ENCODE measurements at places on chromosomes 11 and 22. TPM values are rescaled to one million over a fixed set of nuclear protein-coding genes. Genes with fewer than 3 reads are reported as not detected.

Gene SLC5A1
- total RNA-seq: not detected

Gene SYT12
- total RNA-seq: 0.08 TPM

Gene MRGPRX4
- total RNA-seq: not detected

Gene MMP27
- total RNA-seq: not detected

Gene POLD3
- 18.7 TPM for total RNA-seq

DNA sequence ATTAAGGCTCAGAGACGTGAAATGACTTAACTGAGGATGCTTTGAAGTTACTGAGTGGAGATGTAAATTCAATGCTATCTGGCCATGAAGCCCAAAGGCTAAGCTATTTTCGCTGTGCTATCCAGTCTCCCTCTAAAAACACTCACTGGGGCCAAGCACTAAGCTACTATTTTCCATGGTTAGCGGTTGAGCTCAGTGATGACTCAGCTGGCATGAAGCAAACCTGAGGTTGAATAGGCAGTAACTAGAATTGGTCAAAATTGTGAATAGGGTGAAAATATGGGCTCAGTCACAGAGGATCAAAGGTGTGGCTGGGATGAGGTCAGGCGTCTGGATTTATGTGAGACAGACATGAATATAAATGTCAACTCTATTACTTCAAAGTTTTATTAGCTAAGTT lies 564.2 kb upstream of the KIRREL3 start:
- peak; percentile 76 for DNase-seq

DNA sequence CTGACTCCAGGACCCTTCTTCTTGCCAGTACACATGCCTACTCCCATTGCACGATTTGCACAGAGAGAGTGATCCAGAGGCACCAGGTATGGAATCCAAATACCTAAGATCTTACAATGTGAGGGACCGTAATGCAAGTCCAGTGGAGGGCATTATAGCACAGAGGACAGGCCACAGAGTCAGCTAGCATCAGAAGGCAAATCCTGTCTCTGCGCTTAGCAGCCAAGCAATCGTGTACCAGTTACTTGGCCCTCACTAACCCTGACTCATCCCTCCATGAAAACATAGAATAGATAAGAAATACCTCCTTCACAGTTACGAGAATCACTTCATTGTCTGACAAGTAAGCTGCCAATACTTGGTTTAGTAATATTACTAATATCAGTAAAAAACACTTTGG lies 69.7 kb upstream of the SLC6A5 start:
- no peak for DNase-seq

GRCh38 chr22:20646415-20646814 lies 127.5 kb upstream of the SERPIND1 start:
- DNase-seq: no peak

GRCh38 chr11:16361108-16361865 lies 4.9 kb upstream of the SOX6 start:
- no peak for DNase-seq

DNA sequence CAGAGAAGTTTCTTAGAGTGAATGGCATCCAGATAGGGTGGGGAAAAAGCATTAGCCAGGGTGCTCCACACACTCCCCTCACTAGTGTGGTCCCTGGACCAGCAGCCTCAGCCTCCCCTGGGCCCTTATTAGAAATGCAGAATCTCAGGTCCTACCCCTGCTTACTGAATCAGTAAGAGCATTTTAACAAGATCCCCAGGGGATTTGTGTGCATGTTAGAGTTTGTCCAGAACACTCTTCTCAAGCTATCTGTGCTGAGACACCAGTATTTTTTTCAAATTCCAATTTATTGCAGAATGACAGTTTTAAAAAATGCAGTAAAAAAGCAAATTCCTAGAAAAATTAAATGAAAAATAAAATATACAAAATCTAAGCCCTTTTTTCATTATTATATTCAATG lies 123.1 kb downstream of the MIAT start:
- DNase-seq: no peak

GRCh38 chr11:132910011-132910760 lies 622.1 kb downstream of the OPCML start:
- DNase-seq: no peak

GRCh38 chr11:68471360-68472340 lies 11.1 kb downstream of the PPP6R3 start:
- DNase-seq: peak; percentile 93

DNA sequence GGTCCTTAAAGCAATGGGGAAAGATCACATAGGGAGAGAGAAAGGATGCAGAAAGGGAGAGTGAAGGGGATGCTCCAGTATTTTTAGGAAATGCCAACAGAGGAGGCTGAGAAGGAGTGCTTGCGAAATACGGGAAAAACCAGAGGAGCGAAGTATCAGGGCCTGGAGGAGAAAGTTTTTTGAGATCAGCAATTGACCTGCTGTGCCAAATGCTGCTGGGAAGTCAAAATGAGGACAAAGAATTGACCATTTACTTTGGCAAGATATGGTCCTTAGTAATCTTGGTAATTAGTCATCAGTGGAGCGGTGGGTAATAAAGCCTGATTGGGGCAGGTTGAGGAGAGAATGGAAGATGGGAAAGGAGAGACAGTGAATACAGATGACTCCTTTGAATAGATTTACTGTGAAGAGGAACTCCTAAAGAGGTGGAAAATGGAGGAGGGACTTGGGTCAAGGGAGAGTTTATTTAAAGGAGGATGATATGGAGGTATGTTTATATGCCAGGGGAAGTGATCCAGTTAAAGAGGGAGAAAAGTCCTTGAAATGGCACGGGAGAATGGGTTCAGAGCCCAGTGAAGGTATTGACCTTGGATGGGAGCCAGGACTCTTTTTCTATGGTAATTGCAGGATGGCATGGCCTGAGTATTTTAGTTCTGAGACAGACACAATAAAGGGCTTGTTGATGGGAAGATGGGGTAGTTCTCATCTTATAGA lies 111.5 kb downstream of the PKNOX2 start:
- DNase-seq: no peak

- peak; percentile 54 for DNase-seq
Measured at GRCh38 chr11:134950692-134951304, 538.8 kb upstream of the B3GAT1 start.

DNA sequence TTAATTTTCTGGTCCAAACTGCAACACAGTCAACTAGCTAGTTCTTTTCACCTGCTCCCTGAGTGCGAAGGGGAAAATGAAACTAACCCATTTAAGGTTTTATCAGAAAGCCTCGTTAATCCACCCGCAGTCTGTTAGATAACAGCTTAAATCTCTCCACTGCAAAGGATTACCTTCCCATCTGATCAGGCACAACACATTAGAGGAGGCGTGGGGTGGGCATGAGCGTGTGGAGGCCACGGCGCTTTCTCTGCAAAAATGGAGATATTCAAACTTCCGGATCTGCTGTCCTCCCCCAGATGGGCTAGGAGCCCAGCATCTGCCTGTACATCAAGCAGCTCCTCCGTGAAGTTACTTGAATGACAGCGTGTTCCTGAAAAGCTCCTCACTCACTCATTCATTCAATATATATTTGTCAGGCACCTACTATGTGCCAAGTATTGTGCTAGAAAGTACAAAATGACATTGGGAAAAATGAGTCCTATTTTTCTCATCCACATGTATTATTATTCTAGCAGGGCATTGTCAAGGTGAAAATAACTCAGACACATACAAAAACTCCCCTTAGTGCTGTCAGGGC lies 13.5 kb upstream of the ANKK1 start:
- DNase-seq: no peak

- DNase-seq: peak; percentile 81
Measured at GRCh38 chr11:67045314-67045713, 11.3 kb upstream of the RHOD start.

DNA sequence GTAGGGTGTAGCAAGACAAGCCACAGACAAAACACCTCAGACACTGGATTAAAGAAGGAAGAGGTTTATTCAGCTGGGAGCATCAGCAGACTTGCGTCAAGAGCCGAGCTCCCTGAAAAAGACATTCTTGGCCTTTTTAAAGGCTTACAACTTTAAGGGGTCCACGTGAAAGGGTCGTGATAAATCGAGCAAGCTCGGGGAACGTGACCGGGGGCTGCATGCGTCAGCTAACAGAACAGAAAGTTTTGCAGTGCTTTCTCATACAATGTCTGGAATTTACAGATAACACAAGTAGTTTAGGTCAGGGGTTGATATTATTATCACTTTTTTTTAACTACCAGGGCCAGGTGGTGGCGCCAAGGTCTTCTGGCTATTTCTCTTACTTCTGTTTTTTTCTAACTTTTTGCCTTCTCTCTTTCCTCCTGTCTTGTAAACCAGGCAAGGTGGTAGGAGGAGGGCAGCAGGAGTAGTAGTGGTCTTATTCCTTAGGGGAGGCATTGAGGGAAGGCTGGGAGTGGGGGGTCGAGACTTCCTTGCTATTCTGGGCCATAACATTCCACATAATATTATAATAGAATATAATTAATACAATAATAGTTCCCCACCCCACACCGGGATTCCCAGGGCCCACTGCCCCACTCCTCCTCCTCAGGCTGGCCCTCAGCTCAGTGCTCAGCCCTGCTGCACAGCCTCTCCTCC lies 587 bp upstream of the ALDH3B1 start:
- peak; percentile 70 for DNase-seq

Data from H4 (cell line).